Forelimb muscle (tissue), 1 donor: ENCODE measurements at places on chromosomes 11 and 22.

DNA sequence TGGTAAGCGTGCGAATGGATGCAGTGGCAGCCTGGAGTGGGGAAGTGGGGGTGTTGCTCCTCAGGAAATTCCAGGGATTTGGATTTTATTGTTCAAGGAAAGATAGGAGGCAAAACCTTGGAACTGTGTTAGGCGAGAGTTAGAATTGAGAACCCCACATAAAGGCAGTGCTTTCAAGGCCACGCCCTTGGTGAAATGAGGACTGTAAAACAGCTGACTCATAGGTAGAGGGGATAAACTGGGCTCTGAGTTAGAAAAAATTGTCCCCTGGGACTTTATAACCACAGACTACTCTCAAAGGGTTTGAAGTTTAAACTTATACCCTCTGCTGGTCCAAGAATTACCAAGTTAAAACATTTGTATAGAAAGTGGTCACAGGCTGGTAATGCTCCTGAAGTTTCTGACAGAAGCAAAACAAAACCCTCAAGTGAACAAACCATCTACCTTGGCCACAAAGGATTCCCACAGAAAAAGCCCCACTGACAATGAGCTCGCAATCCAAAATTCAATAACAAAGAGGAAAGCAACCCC is 250.3 kb upstream of the TBCEL start:
- no peak for DNase-seq

GRCh38 chr11:130636722-130637464 is 188.4 kb downstream of the ADAMTS15 start:
- DNase-seq, result no peak

DNA sequence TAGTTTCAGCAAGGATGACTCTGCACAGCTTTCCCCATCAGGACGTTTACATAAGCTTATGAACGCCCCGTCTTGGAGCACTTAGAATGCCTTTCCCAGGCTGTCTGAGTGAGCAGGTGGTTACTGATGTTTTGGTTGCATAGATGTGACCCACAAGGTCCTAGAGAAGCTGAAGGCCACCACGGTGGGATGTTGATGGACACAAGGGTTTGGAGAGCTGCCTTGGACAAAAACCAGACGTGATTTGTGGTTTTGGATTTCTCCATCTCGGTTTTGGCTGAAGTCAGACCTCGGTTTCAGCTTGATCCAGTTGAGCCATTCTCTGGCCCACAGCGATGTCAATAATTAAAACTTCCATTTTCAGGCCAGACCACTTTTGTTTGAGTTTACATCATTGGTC is 151.9 kb downstream of the LDLRAD3 start:
- DNase-seq, result no peak

- no peak for DNase-seq
These were observed 22.8 kb downstream of the TEAD1 start for GRCh38 chr11:12696911-12697581.

DNA sequence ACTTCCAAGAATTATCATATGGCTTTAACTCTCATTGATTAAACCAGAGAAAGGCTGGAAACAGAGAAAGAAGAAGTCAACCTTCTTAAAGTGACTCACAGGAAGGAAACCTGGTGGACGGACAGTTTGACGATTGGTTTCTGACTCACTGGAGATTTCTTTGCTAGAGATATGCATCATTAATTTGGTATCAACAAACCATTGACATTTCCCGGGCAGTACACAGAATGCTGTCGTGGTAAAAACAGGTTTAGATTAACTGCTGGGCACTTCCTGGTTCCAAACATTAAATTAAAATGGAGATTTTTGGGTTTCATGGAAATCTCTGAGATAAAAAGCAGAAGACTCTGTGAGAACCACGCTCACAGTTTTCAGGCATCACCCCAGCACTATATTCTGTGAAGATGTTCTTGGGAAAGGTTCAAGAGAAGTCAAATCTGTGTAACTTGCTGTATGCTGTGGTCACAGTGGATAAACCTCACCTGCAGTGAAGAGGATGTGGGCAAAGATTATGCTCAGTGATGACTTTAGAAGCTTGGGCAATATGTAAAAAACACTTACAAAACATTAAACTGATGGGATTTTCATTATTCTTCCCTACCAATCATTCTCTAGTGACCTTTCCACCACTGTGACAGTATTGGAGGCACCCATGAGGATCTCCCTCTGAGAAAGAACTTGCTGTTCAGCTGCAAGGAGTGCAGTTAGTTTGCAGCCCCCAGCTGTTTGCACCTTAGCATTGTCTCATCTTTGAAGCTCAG is 61.1 kb upstream of the CD44 start:
- DNase-seq, result no peak

DNA sequence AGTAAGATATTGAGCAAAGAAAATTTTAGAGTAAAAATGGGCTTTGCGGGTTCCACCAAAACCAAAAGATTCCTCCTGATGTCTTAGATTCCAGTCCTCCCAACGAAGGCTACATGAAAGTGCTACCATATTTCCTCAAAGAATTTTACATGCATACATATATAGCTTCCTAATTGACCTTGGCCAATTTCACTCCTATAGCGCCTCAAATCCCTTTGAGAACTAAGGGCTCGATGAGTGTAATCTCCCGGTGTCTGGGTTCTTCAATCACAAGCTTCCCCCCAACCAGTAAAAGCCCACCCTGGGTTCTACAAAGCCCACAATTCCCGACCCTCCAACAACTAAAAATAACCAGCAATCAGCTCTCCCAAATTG is 1.2 kb downstream of the SIK3 start:
- no peak for DNase-seq

GRCh38 chr22:49779211-49779610 is 48.5 kb downstream of the BRD1 start:
- DNase-seq, result no peak

DNA sequence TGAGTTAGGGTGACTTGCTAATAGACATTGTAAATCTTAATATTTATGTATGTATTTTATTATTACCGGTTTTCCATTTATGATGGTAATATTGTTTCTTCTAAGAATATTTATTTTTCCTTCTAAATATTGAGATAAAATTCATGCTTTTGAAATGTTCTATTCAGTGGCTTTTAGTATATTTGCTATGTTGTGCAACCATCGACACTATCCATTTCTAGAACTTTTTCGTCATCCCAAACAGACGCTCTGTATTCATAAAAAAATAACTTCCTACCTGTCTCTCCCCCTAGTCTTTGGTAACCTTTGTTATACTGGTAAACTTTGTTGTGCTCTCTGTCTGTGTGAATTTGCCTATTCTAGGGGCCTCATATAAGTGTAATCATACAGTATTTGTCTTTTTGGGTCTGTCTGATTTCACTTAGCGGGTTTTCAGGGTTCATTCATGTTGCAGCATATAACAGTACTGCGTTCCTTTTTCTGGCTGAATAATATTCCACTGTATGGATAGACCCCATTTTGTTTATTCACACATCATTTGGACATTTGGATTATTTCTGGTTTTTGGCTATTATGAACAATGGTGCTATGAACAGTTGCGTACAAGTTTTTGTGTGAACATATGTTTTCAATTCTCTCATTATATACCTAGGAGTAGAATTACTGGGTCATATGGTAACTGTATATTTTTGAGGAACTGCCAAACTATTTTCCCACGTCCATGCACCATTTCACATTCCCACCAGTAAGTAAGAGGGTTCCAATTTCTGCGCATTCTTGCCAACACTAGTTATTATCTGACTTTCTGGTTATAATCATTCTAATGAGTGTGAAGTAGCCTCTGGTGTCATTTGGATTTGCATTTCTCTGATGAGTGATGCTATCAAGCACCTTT is 15.9 kb downstream of the NEAT1 start:
- no peak for DNase-seq

DNA sequence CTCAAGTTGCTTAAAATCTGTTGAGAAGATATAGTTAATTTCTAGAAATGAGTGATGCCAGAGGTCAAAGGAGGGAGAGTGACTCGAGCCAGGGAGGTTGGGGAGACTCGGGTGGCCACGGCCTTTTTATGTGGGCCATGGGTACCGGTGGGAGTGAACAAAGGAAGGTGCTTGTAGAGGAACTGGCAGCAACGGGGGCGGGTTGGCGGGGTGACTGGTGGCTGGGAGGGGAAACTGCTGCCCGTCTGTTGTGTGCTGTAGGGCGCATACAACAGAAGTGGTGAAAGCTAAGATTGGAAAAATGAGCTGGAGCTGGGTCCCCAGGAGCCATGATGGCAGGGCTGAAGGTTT is 5.4 kb downstream of the DAGLA start:
- DNase-seq, result no peak

DNA sequence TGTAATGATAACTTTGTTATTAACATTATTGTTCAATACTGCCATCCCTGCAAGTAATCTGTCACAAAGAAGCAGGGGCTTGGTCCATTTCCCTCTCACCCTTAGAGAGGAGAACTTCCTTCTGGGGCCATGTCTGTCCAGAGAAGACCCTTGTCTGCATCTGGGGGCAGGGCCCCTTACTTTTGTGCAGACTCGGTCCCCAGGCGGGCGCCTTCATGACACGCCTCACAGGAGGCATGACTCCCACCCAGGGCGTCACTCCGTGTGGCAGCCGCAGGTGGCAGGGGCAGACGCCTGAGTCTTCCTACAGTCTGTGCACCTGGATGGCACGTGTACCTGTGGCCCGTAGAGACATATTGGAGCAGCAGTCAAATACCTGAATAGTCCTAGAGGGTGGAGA is 21.8 kb upstream of the B3GAT1 start:
- no peak for DNase-seq

- no peak for DNase-seq
These were observed 1053.8 kb downstream of the TBC1D22A start for GRCh38 chr22:47816121-47816862.

DNA sequence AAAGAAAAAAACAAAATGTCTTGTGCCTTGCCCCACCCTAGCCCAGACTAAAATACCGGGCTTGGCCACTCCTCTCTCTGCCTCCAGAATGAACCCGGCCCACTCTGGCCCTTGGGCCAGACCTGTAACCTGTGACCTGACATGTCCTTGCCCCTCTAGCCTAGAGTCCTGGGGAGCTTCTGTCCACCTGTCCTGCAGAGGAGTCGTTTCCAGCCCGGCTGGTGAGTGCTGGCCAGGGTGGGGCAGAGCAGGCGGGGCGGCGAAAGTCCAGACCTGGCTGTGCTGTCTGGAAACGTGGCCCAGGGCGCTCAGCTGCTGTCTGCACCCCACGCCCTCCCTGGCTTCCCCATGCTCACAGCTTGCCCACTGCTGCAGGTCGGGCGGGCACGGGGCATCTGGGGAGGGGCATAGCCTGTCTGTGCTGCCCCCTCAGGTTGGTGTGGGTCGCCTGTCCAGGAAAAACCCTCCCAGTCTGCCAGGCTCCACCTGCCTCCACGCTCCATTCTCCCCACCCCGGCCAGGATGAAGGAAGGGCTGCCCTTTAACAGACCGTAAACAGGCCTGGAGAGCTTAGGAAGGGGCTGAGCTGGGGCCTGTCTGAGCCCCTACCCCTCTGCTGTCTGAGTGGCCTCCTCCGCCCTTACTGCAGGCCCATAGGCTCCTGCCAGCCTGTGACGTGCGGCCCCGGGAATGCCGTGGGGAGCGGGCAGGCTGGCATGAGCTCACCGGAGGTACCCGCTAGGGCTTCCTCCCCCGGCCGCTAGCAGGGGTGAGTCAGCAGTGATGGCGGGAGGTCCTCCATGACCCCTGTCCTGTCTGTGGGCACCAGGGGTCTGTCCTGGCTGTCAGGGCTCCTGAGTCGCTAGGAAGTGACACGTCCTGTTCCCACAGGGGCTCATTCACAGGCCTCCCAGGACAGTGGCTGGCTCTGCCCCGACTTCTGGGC is 1.9 kb downstream of the CD151 start:
- no peak for DNase-seq

GRCh38 chr22:48135592-48135991 is 1373.1 kb downstream of the TBC1D22A start:
- DNase-seq, result no peak
